Skin of body (tissue), 3 donors: ENCODE measurements at places on chromosomes 3 and 15. TPM values are rescaled to one million over a fixed set of nuclear protein-coding genes. Genes with fewer than 3 reads are reported as not detected.

DNA sequence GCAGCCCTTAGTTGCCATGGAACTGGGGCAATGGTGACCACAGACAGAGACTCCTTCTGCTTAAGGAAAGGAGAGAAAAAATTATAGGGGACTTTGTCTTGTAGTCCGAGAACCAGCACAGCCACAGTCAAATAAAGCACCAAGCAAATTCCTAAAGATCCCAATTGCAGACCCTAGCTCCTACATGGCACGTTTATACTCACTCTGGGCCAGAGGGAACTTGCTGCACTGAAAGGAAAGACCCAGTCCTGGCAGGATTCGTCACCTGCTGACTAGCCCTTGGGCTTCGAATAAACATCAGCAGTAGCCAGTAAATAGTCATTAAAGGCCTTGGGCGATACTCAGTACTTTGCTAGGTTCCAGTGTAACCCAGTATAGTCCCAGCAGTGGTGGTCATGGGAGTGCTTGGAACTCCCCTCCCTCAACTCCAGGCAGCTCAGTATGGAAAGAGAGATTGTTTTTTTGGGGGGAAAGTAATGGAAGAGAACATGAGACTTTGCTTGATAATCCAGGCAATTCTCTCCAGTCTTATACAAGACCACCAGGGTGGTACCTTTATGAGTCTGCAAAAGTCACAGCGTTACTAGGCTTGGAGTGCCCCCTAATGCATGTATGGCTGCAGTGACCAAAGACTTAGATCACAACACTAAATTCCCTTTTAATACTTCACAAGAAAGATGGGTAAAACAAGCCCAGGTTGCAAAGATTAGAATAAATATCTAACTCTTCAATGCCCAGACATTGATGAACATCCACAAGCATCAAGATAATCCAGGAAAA, 66.4 kb upstream of the AGTR1 start:
- no peak for DNase-seq

GRCh38 chr3:33898901-33899300, 100.5 kb downstream of the PDCD6IP start:
- DNase-seq, result no peak

- no peak for DNase-seq
Observed at GRCh38 chr15:66886686-66887273, 178.6 kb upstream of the SMAD3 start.

- no peak for DNase-seq
Observed at GRCh38 chr3:184884359-184885017, 72.5 kb downstream of the VPS8 start.

DNA sequence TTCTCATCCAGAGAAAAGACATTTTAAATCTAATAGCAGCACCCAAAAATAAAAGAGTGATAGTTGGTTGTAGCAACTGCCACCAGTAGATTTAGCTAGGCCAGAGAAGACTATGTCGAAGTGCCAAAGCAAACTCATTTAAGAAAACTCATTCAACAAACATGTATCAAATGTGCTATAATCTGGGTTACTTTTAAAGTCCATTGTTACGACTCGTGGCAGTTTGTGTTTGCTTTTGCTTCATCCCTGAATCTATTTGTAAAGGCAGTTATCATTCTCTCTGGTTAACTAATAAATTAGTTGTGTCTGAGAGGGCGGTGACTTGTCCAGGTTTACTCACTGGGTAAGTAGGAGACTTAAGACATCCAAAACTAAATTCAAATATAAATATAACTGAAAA, 159.4 kb downstream of the ZIC4 start:
- DNase-seq, result no peak

DNA sequence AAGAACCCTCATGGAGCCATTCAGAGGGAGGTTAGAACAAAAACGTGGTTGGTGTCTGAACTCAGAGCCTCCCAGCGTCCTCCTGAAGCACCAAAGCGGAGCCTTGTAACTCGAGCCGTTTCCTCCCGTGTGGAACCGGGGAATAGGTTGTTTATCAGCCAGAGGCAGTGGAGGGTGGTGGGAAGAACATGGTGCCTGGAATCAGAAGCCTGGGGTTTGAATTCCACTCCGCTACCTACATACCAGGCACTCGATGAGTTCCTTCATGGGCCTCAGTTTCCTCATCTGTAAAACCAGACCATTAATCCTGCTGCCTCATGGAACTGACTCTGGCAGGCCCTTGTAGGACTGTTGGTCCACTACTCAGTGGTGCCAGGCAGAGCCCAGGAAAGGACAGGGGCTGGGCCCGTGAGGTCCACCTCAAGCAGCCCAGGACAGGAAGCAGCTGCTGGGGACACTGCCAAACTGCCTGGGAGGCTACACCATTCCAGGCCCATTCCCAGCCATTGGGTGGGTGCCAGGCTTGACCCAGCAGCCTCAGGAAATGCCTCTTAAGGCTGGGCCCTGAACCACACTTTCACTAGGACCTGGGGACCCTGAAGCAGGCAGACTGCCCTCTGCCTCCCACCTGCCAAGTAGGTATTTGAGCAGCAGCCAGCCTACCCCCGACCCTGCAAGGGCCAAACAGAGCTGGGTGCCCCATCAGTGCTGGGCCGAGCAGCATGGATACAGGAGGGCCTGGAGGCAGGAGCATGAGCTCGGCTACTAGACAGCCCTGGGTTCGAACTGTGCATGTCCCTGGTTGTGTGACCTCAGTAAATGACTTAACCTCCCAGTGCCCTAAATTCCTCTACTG, 33.4 kb downstream of the PRKCD start:
- no peak for DNase-seq

DNA sequence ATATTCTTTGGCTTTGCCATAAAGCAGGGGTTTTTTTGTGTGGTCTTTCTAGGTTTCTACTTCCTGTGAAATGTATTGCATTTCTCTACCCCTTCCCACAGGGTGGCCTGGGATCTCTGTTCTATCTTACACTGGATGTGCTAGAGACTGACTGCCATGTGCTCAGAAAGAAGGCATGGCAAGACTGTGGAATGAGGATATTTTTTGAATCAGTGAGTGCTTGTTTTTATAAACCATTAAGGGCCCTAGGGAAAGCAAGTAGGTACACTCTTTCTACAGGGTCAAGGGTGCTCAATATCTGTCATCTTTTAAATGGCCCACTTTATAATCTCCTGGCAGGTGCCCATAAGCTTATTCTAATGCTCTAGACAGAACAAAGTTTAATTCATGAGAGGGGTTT, 730 bp downstream of the FETUB start:
- no peak for DNase-seq

DNA sequence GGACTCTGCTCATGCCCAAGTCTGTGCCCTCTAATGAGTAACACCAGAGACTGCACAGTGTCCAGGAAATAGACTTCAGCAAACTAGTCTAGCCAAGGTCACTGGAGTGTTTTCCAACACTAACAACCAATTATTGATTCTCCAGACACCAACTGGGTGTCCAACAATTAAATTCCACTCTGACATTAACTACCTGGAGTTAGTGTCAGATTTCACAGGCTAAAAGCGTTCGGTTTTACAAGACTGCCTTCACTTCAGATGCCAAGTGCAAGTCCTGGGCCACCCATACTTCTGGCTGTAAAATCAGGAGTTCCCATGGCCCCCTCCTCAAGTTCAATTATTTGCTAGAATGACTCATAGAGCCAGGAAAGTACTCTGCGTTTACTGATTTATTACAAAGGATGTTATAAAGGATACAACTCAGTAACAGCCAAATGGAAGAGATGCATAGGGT, 20.8 kb upstream of the CFAP161 start:
- DNase-seq, result no peak

- no peak for DNase-seq
Observed at GRCh38 chr3:169891886-169892285, 19.5 kb upstream of the SAMD7 start.

- no peak for DNase-seq
Observed at GRCh38 chr15:101696829-101697228, 27.4 kb downstream of the TARS3 start.

- no peak for DNase-seq
Observed at GRCh38 chr3:72163809-72164634, 379.1 kb upstream of the PROK2 start.

DNA sequence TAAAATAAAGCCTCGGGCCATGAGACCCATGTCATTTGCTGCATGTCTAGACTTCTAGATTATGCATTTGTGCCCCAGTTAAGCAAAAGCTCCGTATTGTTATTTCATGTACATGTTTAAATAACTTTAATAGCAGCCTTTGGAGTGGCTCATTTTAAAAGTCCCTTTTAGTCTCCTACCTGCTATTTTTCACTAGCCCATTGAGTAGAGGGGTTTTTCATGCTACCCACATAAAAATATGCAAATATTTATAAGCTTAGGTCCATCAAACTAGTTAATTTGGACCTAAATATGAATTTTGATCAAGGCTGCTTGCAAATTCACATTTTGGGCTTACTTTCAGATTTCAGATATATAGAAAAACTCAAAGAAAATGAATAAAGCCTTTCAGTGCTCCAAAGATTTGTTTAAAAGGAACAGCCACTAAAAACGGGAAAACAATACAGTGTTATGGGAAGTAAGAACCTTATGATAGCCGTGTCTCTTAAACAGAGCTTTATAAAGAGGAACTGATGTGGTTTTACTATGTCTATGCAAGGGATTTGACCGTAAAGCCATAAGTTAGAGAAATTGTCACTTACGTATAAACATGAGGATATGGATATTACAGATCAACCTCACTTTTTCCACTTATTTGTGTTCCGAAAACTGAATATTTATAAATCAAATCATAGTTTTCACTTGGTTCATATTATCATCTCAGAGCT, 30.0 kb downstream of the FILIP1L start:
- no peak for DNase-seq

DNA sequence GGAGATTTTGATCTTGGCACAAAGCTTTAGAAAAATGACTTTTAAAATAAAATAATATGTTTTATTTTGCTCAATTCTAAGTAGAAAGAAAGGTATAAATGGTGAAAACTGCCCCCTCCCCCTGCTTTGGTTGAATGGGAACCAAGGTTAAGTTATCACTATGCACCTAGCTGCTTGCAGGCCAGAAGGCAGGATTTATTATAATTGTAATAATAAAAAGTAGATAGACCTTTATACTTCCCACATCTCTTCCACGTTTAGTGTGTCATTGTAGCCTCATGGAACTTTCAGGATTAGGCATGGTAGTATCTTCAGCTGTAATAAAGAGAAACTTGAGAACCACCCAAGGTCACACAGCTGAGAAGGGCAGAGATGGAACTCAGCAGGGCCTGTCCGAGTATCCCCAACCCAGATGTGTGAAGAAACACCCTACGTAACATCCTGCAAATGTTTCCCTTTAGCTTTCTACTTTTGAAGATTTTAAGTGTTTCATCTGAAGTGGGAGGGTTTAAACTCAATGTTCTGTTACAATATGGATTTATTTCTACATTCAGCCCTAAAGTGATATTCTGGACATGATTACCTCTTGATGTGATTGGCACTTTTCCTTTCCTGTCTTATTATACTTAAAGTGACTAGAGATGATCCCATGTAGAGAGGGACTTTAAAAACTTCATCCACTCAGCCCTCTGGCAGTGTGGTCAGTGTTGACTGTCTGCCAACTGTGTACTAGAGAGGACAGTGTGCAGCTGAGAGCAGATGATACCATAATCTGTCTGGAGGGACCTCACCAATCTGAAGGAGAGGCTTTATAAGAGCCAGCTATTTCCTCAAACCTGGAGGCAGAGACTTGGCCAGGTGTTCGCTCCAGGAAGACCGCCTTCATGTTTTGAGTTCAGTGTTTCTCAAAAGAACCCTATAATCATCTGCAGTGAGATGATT, 282.5 kb upstream of the TRIM42 start:
- DNase-seq, result no peak

DNA sequence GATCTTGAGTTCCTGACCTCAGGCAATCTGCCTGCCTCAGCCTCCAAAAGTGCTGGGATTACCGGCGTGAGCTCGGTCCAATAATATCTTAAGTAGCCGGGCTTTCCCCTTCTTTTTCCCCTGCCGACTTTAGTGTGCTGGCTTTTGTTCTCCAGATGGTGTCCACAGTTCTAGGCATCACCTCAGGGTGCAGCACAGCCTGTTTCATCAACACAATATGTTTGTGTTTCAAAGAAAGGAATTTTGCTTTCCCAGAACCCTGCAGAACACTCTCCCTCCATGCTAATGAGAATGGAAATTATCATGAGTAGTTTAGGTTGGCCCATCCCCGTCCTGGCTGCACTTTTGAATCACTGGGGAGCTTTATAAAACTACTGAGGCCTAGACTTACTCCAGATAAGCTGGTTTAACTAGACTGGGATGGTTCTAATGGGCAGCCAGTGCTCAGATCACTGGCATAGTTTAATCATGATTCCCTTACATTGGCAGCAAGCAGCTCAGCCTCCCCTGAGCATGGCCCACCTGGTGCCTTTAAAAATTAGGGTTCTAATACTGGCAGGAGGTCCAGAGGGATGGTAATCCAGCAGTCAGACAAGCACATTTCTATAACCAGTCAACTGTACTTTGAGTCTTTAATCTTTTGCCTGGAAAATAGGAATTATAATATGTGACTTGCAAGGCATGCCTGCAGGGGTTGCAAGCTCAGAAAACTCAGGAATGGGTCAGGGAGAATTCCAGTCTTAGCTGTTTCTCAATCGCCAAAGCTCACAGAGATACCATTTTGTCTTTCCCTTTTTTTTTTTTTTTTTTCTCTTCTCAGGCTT, 127.6 kb upstream of the RASGRP1 start:
- no peak for DNase-seq

DNA sequence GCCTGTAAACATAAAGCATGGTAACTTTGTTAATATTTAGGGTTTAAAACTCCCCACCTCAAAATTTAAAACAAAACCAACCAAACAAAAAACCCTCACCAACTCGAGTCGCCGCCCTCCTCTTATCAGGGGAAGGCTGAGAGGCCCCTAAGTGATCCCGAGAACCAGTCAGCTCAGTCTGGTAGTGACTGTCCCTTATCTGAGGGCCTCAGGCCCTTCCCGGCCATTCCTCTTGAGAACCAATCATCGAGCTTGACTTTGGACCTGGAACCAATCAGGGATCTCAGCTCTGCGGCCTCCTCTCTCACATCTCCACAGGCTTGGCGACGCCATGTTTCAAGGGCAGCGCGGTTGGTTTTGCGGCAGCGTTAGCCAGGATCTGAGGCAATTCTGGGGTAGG, at the start of gene TERB2:
TERB2 (plus strand) TSS at position 300 of the 400 bp plus-strand sequence; CDS start at position 332, 32 bp downstream.
- no peak for DNase-seq

GRCh38 chr15:48888191-48888590, 10.3 kb downstream of the EID1 start:
- DNase-seq, result no peak

GRCh38 chr3:112793326-112794081, 53.2 kb downstream of the CD200R1L start:
- no peak for DNase-seq

COL8A1 gene
- total RNA-seq, result 6.2 TPM

SPATA12 gene
- total RNA-seq, result 0.10 TPM

CTXND1 gene
- total RNA-seq, result 0.30 TPM

TRIM69 gene
- total RNA-seq, result 11.9 TPM
